Activated CD4-positive, alpha-beta T cell treated with anti-CD3 and anti-CD28 coated beads, Interleukin-2, Interleukin-4, amounts not matched to agents 100 ng/mL and 50 ng/mL, durations not matched to agents 16 hours and 8 hours (primary cell): ENCODE measurements at places on chromosomes 5 and 9.
A peak's percentile ranks its signal among the peaks of the same experiment; 100 is the strongest.

DNA sequence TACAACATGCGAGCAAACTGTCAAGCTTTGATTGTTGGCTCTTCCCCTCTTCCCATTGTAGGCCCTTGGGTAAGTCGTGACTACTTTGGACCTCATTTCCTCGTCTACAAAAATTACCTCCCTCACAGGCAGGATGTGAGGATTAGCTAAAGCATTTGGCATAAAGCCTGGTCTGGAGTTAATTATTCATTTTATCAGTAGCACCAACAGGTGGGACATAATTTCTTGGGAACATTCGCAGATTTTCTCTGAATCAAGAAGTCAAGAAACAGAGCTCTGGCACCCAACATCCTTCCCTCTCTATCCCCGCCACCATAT is 39.9 kb upstream of the SEMA6A start:
- no peak for DNase-seq

- no peak for DNase-seq
These were observed 265.6 kb downstream of the TMEM232 start for GRCh38 chr5:110460837-110461236.

GRCh38 chr5:155700333-155700732 is 626.6 kb upstream of the SGCD start:
- peak; percentile 2 for DNase-seq

DNA sequence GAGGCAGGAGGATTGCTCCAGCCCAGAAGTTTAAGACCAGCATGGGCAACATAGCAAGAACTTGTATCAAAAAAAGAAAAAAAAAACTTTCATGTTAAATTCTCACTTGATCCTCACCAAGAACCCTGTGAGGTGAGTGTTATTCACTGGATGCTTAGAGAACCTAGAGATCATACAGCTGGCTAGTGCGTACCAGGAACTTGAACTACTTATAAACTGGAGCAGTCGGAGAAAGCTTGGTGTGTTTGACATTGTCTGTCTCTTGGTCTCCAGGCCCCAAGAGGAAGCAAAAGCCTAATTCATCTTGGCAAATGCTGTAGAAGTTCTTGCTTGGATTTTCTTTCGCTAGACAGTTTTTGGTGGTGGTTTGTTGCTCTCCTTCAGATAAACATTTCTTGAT is 18.1 kb downstream of the TJP2 start:
- no peak for DNase-seq

- no peak for DNase-seq
These were observed 80.0 kb downstream of the CAMSAP1 start for GRCh38 chr9:135827301-135827700.

- peak; percentile 61 for DNase-seq
These were observed 16.9 kb downstream of the IL5 start for GRCh38 chr5:132526290-132526973.

GRCh38 chr9:16147726-16148125 is 594.9 kb downstream of the CCDC171 start:
- DNase-seq = no peak

GRCh38 chr9:128847803-128848202 is 18.2 kb upstream of the SPOUT1 start:
- no peak for DNase-seq

DNA sequence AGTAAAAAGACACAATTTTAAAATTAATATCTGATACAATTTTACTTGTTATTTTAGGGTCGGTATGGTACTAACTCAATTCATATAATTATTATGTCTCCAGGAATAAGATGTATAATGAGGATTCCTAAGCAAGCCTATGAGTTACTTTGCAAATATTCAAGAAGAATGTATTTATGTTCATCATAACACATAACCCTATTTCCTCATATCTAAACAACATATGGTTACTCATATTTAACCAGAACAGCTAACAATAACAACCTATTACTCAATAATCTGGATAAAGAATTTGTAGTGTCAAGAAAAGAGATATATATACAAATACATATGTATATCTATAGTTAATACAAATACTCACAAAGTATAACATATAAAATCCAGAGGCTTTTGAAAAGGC is 285.9 kb downstream of the ARL15 start:
- no peak for DNase-seq

DNA sequence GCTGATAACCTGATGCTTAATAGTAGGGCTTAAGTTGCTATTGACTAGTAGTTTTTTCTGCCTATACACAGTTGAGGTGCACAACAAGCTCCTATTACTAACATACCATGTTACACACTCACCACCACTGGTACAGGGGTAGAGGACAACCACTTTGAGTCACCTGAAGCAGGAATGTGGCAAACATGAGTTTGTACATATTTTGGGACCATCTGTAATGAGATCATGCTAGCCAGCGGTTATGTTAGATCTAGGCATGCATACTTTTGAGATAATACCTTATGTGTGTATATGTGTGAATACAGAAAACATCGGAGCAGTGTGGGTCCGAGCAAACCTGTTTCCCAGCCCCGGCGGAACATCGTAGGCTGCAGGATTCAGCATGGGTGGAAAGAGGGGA is 72.8 kb upstream of the NXNL2 start:
- no peak for DNase-seq

DNA sequence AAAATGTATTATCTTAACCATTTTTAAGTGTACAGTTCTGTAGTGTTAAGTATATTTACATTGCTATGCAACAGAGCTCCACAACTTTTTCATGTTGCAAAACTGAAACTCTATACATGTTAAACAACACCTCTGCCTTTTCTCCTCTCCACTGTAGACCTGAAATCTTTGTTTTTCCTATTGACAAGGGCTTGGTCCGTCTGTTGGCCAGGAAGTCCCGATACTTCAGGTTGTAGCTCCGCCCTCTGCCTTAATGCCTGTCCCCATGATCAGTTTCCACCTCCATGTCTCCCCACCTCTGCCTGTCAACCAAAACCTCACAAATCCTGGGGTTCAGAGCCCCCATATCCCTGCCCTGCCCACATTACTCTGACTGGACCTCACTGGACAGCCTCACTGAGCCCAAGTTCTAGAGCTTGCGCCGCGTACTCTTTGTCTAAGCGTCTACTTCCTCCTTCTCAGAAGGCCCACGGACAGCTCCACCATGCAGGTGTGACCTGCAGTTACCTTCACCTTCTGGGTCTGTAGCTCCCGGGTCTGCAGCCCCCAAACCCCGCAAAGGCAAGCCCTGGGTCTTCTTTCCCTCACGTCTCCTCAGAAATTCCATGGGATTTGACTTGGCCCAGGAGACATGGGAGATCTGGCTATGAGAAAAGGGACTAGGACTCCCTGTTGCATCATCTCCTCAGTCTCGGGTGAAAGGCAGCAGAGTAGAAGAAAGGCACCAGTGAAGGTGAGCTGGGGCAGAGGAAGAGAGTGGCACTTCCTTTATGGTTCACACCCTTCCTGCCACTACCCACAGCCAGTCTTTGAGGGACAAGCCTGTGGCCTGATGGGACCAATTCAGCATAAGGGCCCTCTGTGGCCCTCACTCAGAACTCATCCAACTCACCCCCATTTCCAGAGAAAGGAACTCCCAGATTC is 8.0 kb downstream of the GLIPR2 start:
- peak; percentile 35 for DNase-seq

DNA sequence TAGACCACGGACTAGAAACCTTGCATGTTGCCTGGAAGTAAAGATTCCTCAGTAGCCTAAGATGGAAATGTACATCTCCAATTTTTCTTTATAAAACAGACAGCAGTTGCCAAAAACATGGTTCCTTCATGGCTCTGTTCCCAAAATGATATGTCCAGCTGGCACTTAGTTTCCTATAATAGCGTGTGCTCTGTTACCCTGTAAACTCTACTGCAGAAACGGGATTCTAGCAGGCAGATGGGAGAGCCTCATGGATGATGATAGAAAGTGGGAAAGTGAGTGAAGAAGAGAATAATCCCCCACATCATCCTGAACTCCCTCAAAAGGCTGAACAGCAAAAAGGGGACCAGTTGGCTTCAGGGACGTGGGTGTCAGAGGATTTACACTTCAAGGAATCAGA is 118.2 kb downstream of the FRMD3 start:
- DNase-seq = no peak

- no peak for DNase-seq
These were observed 5.1 kb downstream of the DBN1 start for GRCh38 chr5:177468329-177468684.

- DNase-seq = no peak
These were observed 240.5 kb downstream of the CWC27 start for GRCh38 chr5:65009207-65009606.

DNA sequence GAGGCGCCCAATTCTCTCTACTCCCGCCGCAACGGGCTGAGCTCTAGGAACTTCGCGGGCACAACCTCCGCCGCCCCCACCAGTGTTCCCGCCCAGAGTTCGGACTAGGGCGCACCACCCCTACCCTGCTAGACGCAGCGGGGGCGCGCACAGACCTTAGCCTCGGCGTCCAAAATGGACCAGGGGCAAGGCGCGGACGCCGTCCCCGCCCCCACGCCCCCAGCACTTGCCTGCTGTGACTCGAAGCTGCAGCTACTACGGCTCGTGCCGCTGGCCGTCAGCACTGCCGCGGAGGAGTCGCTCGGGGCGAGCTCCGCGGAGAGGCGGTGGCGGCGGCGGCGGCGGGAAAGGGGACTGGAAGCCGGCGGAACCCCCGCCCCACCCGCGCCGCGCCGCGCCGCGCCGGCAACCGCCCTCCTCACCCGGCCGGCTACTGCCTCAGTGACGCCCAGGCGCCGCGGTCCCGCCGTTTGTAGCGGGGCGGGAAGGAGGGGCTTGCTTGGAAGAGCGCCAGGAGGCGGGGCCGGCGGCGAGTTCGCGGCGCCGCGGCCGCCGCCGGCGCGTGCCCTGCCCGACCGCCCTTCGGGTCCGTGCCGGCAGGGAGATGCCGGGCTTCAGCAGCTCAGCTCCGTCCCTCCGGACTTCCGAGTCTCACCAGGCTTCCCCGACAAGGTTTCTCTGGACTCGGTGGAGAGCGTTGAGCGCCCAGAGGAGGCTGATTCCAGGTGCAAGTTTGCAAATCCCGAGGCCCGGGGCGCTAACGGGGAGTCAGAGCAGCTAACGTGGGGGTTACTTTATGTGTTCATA is 4.5 kb downstream of the ELAVL2 start:
- no peak for DNase-seq

DNA sequence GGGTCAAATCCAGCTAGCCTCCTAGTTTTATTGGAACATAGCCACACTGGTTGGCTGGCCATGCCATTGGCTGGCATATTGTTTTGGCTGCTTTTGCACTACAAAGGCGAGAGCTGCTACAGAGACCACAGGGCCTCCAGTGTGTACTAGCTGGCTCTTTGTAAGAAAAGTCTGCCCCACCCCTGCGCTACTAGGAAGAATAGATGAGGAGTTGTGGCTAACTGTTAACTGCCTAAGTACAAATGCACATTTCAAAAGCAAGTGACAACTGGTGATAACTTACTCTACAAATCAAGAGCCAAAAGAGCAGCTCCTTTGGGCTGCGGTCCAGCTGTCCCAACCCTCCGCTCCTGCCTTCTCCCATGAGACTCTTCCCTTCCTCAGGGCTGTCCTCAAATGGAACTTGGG is 63.9 kb downstream of the SERINC5 start:
- DNase-seq = peak; percentile 47

DNA sequence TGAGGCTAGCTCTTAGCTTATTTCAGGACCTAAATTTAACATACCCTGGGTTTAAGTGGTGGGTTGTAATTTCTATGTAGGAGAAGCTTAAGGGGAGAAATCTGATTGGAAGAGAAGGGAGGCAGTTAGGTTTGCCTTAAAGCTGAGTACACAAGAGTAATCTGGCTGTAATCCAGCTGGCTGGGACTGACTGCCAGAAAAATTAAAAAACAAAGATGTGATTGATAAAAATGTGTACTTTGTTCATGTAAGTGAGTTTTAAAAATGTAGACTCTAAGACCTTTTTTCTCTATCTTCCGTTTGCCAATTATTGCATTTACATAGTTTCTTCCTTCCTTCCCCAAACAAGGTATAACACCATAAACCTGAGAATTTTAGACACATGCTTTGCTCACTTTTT is 17.5 kb upstream of the MSMP start:
- DNase-seq = no peak

GRCh38 chr9:136808075-136808805 is 492 bp downstream of the RABL6 start:
- DNase-seq = no peak

- peak; percentile 56 for DNase-seq
These were observed at the start of gene CPLANE1 for GRCh38 chr5:37248970-37249814. Gene CPLANE1, minus strand, starts transcription at chr5:37249376. Its CDS starts 1,678 bp downstream, at chr5:37247698.

DNA sequence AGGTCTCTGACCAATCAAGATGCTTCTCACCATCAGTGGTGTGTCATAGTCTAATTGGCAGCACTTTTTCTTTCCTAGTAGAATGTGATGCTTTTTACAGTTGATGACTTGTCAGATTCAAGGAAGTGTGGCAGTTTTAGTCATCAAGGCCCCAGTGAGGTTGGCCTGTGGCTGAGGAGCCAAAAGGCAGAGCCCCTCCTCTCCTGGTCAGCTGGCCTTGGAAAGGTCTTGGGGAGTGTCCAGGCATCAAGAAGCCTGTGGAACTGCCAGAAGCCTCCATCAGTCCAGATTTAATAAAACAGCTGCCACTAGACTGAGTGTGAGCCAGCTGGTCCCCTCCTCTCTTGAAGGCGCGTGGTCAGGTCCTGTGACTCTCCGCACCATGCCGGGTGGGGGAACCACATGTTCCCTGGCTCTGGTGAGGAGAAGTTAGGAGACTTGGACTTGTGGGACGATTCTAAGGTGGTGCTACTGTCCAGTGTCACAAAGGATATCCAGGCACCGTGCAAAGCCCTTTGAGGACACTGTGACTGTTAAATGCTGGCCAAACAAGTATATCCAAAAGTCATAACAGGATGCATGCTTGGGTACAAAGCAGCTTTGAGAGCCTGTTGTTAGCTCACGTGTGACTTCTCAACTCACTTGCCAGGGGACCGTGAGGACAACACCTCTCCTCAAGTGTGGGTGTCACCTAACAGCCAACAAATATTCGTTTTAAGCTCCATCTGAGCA is 6.1 kb upstream of the ANGPTL2 start:
- no peak for DNase-seq

- DNase-seq = no peak
These were observed 58.1 kb downstream of the ADRB2 start for GRCh38 chr5:148884339-148885020.

- DNase-seq = no peak
These were observed 26.3 kb downstream of the ARSB start for GRCh38 chr5:78958672-78959445.

DNA sequence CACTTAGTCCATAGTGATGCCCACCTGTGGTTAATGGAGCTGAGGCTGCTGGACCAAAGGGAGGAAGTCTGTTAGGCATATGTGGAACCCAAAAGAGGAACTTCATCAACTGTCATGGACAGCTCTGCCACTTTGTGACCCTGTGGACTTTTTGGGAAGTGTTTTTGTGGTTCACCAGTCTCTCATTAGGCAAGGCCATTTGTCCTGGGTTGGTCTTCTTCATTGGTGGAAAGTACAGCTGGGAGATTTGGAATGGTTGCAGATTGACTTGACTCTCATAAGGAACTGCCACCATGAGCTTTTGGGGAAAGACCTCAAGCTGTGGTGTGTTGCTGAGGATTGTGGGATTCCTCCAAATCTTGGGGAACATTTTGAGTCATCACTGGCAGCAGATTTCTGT is 31.9 kb upstream of the IL12B start:
- DNase-seq = no peak
